ENCODE measurements at places on chromosomes 1 and 21.

DNA sequence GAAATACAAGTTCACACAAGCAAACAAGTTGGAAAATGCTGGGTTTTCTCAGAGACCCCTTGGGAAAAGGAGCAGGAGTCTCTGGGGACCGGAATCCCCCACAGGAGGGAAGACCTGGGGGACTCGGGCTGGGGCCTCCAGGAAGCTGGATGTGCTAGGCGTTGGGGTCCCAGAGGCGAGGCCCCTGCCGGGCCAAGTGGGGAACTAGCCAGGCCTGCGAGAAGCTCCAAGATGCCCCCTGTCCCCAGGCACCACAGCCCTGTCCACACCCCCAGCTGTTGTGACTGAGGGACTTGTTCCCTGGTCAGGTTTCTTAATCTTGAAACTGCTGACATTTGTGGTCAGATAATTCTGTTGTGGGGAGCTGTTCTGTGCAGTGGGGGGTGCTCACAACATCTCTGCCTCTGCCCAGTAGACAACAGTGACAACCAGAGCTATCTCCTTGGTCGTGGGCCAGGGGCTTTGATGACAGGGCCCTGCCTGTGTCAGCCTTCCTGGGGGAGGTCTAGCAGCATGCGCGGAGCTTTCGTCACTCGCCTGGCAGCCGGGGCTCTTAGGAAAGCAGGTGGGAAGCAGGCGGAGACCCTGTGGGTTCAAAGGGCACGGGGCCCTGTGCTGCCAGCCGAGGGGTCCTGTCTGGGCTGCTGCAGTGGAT, 126.4 kb upstream of the ARHGEF16 start:
- DNase-seq = no peak

- no peak for DNase-seq
Observed at GRCh38 chr1:201554190-201554600, 15.3 kb downstream of the NAV1 start.

DNA sequence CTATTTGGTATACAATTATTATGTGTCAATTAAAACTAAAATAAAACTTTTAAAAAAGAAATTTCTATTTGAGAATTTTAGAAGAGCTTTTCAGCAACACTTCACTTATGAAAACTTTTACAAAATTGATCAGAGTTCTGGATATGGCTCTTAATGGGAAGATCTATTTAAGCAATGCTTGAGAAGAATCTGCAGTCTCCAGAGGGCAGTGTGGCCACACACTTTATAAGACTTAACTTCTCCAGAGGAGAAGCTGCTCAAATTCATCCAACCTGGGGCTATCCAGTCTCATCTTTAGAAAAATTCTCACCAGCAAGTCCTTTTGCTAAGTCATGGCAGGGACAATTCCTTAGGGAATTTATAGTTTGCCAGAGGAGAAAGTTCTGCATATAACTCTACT, 25.2 kb upstream of the AGO1 start:
- no peak for DNase-seq

DNA sequence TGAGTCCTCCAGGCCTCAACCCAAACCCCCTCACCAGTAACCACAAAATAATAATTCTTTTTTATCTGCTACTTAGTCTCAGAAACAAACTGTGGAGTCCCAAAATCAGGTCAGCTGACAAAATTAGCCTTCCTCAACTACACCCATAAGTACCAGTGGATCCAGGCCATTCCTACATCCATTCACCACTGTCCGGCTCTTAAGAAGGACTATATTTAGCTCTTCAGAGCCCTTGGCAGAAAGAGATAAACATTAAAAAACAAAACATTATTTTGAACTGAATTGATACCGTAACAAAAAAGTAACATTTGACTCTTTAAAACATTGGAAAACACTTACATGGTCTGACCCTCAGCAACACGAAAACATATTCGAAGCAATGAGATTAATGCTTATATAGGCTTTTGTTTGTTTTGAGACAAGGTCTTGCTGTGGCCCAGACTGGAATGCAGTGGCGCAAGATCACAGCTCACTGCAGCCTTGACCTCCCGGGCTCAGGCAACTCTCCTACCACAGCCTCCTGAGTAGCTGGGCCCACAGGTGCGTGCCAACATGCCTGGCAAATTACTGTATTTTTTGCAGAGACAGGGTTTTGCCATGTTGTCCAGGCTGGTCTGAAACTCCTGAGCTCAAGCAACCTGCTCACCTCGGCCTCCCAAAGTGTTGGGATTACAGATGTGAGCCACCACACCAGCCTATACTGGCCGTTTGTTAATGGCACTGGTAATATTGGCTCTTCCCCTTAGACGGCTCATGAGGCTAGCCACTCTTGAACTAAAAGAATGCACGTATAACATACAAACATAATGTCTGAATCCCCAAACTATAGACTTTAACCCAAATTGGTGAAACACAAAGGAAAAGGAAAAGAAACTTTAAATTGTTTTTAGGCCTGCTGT, 330.7 kb downstream of the SMYD3 start:
- DNase-seq = no peak

- no peak for DNase-seq
Observed at GRCh38 chr1:173201969-173202368, 5.2 kb downstream of the TNFSF4 start.

GRCh38 chr1:59309795-59310548, 13.1 kb downstream of the FGGY start:
- DNase-seq = no peak

- no peak for DNase-seq
Observed at GRCh38 chr21:43727519-43728153, 8.7 kb downstream of the PDXK start.

- DNase-seq = no peak
Observed at GRCh38 chr1:80531182-80531581, 1269.6 kb upstream of the ADGRL2 start.

DNA sequence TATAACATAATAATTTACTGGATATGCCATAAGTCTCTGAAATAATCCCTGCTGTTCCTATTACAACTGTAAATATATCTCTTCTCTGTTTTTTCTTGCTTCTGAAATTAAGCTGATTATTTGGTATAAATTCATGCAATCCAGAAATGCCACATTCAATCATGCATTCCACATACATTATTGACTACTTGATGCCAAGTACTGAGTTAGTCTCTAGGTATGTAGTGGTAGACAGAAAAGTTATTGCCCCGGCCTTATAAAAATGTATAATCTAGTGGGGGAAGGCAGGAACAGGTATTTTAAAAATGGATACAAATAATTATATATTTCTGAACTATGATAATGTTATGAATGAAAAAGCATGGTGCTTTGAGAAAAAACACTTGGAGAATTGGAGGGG, 338.6 kb upstream of the SNX7 start:
- no peak for DNase-seq

GRCh38 chr1:198258491-198258890, 101.7 kb downstream of the NEK7 start:
- no peak for DNase-seq

GRCh38 chr1:89708751-89709375, 75.9 kb downstream of the LRRC8C start:
- DNase-seq = no peak

- no peak for DNase-seq
Observed at GRCh38 chr1:203621559-203622262, 4.9 kb upstream of the ATP2B4 start.

DNA sequence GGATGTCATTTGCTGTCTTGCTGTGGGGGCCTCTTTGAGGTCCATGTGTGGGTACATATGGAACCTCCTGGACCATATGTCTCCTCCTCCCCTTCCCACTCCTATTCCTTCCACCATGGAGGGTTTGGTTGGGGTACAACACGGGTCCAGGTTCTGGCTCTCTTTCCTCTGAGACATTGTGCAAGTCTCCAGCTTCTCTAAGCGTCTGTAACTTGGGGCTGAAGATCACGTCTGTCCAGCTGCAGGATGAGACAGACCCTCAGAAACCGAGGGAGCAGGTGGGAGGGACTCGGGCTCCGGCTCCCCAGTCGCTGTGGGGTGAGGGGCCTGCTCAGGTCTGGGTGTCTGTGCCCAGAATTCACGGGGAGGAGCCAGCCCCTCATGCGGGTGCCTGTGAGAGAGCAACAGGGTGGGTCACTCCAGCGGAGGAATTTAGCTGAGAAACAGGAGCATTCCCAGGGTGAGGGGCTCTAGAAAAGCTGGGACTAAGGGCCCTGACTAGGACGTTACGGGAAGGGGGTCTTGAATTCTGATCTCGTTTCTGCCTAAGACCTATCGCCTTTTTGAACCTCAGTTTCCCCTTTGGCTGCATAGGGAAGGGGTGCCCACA, 42.0 kb upstream of the DMBX1 start:
- DNase-seq = no peak

DNA sequence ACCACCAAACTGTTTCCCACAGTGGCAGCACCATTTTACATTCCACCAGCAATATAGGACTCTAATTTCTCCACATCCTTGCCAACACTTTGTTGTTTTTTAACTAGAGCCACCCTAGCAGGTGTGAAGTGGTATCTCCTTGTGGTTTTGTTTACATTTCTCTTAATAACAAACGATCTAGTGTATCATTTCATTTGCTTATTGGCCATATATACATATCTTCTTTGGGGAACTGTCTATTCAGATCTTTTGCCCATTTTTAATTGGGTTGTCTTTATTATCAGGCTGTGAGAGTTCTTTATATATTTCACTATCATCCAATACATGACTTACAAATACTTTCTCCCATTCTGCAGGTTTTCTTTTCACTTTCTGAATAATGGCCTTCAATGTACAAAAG, 18.0 kb downstream of the TRIM33 start:
- no peak for DNase-seq

GRCh38 chr1:247400685-247401084, 15.3 kb upstream of the NLRP3 start:
- DNase-seq = no peak

- no peak for DNase-seq
Observed at GRCh38 chr1:176768532-176768931, 305.6 kb downstream of the PAPPA2 start.

- no peak for DNase-seq
Observed at GRCh38 chr1:34688006-34688741, 66.7 kb upstream of the GJB5 start.

- no peak for DNase-seq
Observed at GRCh38 chr21:42809577-42810475, 69.5 kb downstream of the WDR4 start.

GRCh38 chr21:32940079-32941014, 85.4 kb upstream of the OLIG2 start:
- peak; percentile 14 for DNase-seq

DNA sequence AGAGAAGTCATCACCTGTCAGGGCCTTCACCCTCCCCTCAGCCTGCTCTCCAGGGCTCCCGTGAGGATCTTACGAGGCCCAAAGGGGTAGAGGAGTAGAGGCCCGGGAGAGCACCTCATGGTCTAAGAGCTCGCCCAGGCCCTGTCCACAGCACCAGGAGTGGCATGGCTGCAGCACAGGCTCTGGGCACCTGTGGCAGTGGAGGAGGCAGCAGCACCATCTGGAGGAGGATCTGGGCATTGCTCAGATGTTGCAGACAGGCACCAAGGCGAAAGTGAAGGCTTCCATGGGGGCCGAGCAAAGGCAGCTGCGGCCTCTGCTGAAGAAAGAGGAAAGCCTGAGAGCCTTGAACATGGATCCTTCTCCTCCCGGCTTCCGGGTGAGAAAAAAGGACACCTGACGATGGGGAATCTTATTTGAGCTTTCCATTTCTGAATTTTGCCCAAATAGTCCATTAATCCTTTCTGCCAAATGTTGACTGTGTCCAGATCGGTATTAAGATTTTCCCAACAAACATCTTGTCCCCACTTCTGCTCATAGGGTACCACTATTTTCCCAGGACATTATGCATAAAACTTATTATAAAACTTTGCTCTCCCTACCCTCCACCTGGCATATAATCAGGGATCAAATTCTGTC, 604.7 kb downstream of the PTPRC start:
- DNase-seq = peak; percentile 83

GRCh38 chr1:193184776-193185175, 1.6 kb downstream of the B3GALT2 start:
- DNase-seq = no peak

GRCh38 chr21:42746593-42747275, 93.3 kb downstream of the PDE9A start:
- DNase-seq = no peak

GRCh38 chr1:179775009-179775408, 31.9 kb downstream of the FAM163A start:
- no peak for DNase-seq

GRCh38 chr1:235858766-235859165, 7.9 kb downstream of the LYST start:
- DNase-seq = no peak

DNA sequence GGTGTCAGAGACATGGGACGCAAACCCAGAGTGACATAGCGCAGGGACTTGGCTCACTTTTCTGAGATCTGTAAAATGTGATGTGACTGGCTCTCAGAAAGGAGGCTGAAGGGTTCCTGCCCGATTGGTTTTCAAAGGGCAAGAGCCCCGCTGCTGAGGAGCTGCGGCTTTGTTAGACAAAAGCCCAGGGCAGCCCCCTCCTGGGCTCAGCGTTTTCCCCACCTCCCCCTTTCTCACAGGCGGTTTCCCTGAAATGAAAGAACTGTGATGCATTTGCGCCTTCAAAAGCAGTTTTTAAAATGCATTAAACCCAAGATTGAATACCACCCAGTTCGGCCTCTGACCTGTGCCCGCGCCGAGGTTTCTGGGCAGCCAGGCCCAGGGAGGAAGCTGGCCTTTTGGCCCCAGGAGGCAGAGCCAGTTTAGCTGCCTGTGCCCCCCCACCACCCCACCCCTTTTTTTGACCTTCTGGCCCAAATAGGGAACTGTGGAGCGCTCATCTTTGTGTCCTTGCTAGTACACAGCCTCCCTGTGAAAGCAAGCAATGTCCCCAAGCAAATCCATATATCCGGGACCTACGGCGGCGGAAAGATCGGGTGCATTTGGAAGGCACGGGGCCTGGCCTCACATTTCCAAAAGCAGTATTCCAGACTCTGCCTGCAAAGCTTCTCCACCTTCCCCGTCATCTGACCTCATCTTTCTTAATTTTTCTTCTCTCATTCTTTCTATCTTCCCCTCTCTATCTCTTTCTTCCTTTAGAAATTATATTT, 28.6 kb downstream of the CD247 start:
- DNase-seq = no peak

DNA sequence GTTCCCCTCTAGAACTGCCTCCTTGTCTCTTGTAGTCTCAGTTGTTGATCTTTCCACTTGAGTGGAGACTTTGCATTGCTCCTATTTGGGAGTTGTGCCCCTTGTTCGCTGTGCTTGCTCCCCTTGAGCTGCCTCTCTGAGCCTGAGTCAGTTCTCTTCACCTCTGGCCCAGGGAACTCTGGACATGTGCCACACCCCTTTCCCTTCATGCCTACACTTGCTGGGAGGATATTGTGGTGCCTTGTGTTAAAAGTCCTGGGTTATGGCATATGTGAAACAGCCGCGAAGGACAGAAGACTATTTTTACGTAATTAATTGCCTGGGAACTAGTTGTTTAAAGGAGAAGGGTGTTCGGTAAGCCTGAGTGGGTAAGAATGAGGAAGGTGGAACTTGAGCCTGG, 32.2 kb upstream of the RPTN start:
- DNase-seq = no peak

- no peak for DNase-seq
Observed at GRCh38 chr1:235631816-235632215, 17.8 kb downstream of the GNG4 start.

- peak; percentile 7 for DNase-seq
Observed at GRCh38 chr1:211148366-211148765, 14.4 kb upstream of the KCNH1 start.

Measured in NCI-H2081 (cell line).